ENCODE measurements at places on chromosomes 16 and 17. TPM values are rescaled to one million over a fixed set of nuclear protein-coding genes. Genes with fewer than 3 reads are reported as not detected.

GRCh38 chr17:55660178-55660886 lies 62.3 kb downstream of the TMEM100 start:
- peak overlapping the region; percentile 82 for H3K27ac ChIP-seq
- H3K27me3 ChIP-seq, result no peaks in the 10 kb centered on the region
- no peaks in the 10 kb centered on the region for H3K36me3 ChIP-seq
- DNase-seq, result peak; percentile 99

DNA sequence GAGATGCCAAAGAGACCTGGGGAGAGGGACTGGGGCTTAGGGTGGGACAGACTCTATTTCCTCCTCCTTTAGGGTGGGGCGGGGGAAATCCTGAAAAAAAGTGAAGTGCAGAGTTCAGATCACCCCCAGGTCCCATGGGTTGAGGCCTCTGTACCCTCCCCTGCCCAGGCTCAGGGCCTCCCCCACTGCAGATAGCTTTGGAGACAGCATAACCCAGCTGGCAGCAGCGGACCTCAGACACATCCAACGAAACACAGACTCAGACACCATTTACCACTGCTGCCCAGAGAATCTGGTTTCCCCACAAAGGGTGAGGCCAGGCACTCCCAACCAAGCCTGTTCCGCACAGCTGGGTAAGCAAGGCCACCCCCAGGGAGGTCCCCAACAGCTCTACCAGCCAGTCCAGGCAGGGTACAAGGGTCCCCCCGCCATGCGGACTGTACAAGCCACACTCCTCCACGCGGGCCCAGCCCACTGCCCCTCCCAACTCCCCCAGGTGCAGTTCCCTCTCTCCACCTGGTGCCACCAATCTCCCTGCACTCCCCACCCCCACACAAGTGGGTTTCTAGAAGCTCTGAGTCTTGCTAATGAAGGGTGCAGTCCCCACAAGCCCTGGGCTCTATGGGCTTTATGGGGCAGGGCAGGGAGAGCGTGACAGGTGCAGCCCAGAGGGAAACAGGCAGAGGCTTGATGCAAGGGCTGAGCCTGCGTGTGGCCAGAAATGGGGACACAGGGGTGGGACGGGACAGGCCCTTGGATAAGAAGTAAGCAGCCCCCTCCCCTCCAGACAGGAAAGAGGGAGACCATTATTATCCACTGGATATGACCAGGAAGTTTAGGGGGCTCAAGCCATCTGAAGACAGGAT lies 8.9 kb downstream of the RHBDF2 start:
- H3K27me3 ChIP-seq, result no peaks in the 10 kb centered on the region
- no peak overlapping the region for H3K27ac ChIP-seq
- no peak for DNase-seq
- no peaks in the 10 kb centered on the region for H3K36me3 ChIP-seq
- H3K4me1 ChIP-seq, result peaks cover 30% of the 10 kb centered on the region
- H3K4me3 ChIP-seq, result no peak overlapping the region

DNA sequence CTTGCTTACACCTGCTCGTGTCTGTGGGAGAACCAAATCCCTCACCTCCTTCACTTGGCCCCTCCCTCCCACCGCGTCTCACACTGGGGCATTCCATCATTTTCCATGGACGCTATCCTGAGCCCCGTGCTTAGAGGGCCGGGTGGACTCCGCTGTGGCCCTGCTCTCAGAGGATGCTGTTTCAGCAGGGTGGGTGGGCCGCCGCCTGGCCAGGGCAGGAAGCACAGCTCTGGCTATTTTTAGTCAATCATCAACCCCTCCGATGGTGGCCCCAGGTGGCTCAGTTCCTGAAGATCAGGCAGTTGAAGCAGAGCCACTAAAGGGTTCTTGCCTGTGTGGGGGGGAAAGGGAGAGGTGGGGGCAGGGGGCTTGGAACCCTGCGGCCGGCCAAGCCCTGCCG lies 230.3 kb downstream of the ENGASE start:
- H3K27me3 ChIP-seq, result peaks cover 83% of the 10 kb centered on the region
- no peaks in the 10 kb centered on the region for H3K4me1 ChIP-seq
- H3K4me3 ChIP-seq, result no peak overlapping the region

DNA sequence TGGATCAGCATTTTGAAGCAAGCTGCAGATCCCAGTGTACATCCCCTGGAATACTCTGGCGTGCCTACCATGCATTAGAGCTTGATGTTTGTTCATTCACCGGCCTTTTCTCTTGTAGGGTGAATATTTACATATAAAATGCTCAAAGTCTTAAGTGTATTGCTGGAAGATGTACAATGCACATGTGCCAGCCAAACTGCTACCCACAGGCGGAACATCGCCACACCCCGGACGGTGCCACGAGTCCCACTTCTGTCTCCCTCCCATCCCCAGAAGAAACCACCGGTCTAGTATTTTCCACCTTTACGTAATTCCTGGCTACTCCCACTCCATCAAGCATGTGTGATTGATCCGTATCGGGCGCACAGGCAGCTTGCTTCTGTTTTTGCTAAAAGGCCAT lies 4.1 kb downstream of the SLC38A8 start:
- no peaks in the 10 kb centered on the region for H3K36me3 ChIP-seq
- DNase-seq, result no peak
- H3K4me1 ChIP-seq, result no peaks in the 10 kb centered on the region
- no peak overlapping the region for H3K4me3 ChIP-seq
- H3K27me3 ChIP-seq, result no peaks in the 10 kb centered on the region

GRCh38 chr17:81291662-81292061 lies 3.4 kb downstream of the SLC38A10 start:
- peaks cover 8% of the 10 kb centered on the region for H3K36me3 ChIP-seq
- H3K27ac ChIP-seq, result no peak overlapping the region
- peak; percentile 66 for DNase-seq
- H3K4me1 ChIP-seq, result peaks cover 7% of the 10 kb centered on the region
- no peaks in the 10 kb centered on the region for H3K27me3 ChIP-seq

GRCh38 chr16:54397190-54397835 lies 110.7 kb upstream of the IRX3 start:
- no peak overlapping the region for H3K4me3 ChIP-seq
- no peaks in the 10 kb centered on the region for H3K36me3 ChIP-seq
- no peak overlapping the region for H3K27ac ChIP-seq
- no peaks in the 10 kb centered on the region for H3K27me3 ChIP-seq

- no peak for DNase-seq
- no peaks in the 10 kb centered on the region for H3K27me3 ChIP-seq
- H3K27ac ChIP-seq, result no peak overlapping the region
- peaks cover 8% of the 10 kb centered on the region for H3K4me1 ChIP-seq
Measured at GRCh38 chr16:58518980-58519368, 3.7 kb downstream of the SETD6 start.

GRCh38 chr17:69501591-69502468 lies 87.3 kb downstream of the MAP2K6 start:
- peaks cover 21% of the 10 kb centered on the region for H3K4me1 ChIP-seq
- H3K27ac ChIP-seq, result peak overlapping the region; percentile 49
- DNase-seq, result peak; percentile 62
- H3K27me3 ChIP-seq, result no peaks in the 10 kb centered on the region
- no peaks in the 10 kb centered on the region for H3K36me3 ChIP-seq

DNA sequence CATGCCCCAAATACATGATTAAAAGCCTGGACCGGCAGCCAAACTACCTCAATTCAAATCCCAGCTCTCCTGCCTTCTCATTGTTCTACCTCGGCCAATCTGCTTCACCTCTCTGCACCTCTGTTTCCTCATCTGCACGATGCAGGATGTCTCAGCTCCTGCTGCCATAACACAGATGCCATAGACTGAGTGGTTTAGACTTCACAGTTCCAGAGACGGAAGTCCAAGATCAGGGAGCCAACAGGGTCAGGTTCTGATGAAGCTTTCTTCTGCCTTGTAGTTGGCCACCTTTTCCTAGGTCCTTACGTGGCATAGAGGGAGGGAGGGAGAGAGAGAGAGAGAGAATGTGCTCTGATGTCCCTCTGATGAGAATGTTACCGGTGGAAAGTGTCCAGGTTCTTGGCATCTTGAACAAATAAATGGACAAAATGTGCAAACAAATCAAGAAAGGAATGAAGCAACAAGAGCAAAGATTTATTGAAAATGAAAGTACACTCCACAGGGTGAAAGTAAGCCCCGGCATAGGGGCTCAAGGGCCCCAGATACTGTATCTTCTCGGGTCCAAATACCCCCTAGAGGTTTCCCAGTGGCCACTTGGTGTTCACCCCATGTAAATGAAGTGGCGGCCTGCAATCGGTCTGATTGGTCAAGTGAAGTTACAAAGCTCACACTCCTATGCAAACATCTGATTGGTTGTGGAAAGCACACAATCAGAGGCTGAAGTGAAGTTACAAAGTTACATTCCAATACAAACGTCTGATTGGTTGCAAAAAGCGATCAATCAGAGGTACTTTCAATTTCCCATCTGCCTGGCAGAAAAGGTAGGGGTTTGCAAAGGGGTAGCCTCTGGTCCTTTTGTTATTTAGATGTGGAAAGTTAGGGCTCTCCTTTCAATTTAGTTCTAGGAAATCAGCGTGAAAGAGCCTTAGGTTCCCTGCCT lies 43.3 kb upstream of the ZCCHC14 start:
- no peaks in the 10 kb centered on the region for H3K4me1 ChIP-seq
- no peaks in the 10 kb centered on the region for H3K36me3 ChIP-seq
- no peak overlapping the region for H3K27ac ChIP-seq
- no peak overlapping the region for H3K4me3 ChIP-seq

DNA sequence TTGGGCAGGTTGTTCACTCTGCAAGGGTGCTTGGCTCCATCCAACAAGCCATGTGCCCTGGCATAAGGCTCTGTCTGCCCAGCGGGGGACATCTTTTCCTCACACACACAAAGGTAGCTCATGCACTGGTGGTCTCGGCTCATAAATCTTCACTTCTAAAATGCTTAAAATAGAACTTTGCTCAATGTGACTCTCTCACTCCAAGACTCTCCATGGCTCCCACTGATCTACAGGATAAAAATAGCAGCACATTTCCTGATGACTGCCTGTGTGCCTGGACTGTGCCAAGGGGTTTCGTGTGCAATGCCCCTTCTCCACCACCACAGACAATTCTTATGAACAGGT lies 15.1 kb upstream of the CIBAR2 start:
- DNase-seq, result no peak
- H3K27ac ChIP-seq, result peak overlapping the region; percentile 86
- H3K4me3 ChIP-seq, result no peak overlapping the region
- no peaks in the 10 kb centered on the region for H3K36me3 ChIP-seq

DNA sequence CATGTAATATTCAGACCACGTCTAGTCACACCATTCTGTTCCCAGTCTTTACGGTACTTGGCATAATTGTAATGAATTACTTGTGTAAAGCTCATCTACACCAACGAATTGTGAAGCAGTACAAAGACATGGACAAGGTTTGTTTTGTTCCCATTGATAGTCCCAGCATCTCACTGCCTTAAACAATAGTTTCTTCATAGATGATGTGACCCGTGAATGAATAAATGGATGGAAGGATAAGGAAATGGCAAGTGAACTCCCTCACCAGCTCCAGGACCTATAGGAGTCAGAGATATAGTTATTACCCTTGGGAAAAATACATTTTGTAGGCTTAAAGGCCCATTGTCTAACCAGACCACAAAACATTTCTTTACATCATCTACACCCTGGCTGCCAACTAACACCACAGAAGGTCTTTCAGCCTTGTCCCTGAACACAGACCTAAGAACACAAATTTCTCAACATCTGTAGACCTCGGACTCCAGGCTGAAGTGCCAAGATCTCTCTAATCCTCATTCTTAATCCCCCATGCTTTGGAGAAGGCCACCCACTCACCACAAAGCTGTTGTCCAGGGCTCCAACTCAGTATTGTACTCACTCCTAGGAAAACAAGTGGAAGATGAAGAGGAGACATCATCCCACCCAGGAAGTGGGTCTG lies 38.2 kb downstream of the MAF start:
- no peak overlapping the region for H3K27ac ChIP-seq
- H3K4me1 ChIP-seq, result no peaks in the 10 kb centered on the region
- no peak overlapping the region for H3K4me3 ChIP-seq
- no peak for DNase-seq
- no peaks in the 10 kb centered on the region for H3K27me3 ChIP-seq

DNA sequence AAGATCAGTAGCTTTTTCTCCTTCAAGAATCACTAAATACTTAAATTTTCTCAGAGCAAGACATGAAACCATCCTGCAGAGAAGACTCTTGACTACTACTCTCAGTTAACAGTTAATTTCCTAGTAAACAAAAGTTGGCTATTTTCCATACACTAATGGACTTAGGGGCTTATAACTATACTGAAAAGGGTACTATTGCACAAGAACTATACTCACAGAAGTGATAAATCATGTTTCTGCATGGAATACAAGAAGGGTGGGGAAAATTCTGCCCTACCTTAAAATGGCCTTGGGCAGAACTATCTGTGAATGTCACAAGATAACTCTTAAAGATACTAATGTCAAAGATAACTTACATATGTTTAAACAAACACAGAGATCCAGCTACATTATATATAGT lies 12.5 kb downstream of the ZNF652 start:
- peak overlapping the region; percentile 22 for H3K27ac ChIP-seq
- no peaks in the 10 kb centered on the region for H3K27me3 ChIP-seq
- no peak overlapping the region for H3K4me3 ChIP-seq

- peak overlapping the region; percentile 40 for H3K4me3 ChIP-seq
- peaks cover 20% of the 10 kb centered on the region for H3K4me1 ChIP-seq
- no peak overlapping the region for H3K27ac ChIP-seq
- DNase-seq, result no peak
- H3K27me3 ChIP-seq, result peaks cover 100% of the 10 kb centered on the region
Measured at GRCh38 chr17:14302091-14302430, 1.2 kb downstream of the HS3ST3B1 start.

GRCh38 chr16:13322336-13322735 lies 420.9 kb downstream of the SHISA9 start:
- H3K27ac ChIP-seq, result no peak overlapping the region
- no peaks in the 10 kb centered on the region for H3K4me1 ChIP-seq
- no peaks in the 10 kb centered on the region for H3K27me3 ChIP-seq

DNA sequence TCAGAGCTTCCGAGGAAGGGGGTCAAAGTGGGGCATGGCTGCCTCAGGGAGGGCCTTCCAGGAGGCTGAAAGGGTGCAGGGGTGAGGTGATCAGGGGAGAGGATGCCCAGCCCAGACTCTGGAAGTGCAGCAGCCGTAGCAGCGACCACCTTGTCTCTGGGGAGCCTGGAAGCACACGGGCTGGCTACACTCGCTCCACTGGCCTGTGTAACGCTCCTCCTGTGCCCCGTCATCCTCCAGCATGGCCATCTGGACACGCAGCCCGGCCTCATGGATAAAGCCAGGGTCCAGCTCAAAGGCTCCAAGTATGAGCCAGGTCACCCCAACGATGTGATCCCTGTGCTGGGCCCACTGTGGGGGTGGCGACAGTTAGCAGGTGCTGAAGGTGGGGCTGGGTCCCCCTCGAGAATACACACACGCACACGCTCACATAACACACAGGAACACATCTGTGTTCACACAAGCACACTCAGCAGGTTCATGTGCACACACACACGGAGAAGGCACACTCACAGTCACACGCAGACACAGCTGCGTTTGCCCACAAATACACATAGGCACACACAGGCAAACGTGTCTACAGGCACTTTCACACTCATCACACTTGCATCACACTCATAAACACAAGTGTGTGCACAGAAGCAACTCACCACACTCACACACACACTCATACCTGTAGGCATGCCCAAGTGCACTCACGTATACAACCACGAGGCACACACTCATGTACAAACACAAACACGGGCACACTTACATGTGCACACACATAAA lies 19.3 kb downstream of the POLR3K start:
- H3K27ac ChIP-seq, result no peak overlapping the region
- DNase-seq, result no peak
- no peak overlapping the region for H3K4me3 ChIP-seq
- no peaks in the 10 kb centered on the region for H3K27me3 ChIP-seq
- H3K36me3 ChIP-seq, result no peaks in the 10 kb centered on the region
- no peaks in the 10 kb centered on the region for H3K4me1 ChIP-seq

Gene POLR2A
- 330 TPM for total RNA-seq

Gene ITGAL
- total RNA-seq, result not detected

Gene HS3ST3B1
- total RNA-seq, result not detected

Gene MYOCD
- not detected for total RNA-seq

Gene SMIM22
- total RNA-seq, result not detected

Gene SYNGR3
- total RNA-seq, result 2.3 TPM
